ENCODE measurements at places on chromosomes 3 and 15. TPM values are rescaled to one million over a fixed set of nuclear protein-coding genes. Genes with fewer than 3 reads are reported as not detected.

DNA sequence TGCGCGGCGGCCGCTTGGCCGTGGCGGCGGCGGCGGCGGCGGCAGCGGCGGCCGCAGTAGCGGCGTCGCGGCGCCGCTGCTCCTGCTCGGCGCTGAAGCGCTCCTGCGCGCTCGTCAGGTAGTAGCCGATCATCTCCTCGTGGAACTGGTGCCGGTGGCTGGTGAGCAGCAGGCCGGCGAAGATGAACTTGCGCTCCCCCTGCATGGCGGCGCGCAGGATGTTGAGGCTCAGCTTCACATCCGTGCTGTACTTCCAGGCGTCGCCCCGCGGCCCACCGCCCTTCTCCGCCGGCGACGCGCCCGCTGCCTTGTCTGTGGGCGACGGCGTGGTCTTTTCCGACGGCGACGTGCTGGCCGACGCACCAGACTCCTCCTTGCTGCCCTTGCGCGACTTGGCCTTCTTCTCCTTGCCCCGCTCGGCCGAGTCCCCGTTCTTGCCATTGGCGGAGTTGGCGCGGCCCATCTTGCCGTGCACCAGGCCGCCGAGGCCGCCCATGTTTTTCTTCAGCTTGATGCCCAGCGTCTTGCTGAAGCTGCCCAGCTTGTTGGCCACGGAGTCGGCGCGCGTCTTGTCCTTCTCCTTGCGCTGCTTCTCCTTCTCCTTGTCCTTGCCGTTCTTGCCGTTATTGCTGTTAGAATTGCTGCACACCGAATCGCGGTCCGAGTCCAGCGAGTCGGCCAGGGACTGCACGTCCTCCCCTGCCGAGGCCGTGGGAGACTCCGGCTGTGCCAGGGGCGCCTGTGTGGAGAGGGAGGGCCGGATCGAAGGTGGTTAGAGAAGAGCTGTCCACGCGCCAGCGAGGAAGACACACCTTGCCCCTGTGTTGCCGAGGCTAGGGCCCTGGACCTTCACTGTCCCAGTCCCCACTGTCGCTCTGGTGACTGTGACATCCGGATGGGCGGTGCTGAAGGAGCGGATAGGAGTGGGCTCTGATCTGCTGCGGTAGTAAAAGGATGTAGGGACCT lies 157.6 kb downstream of the KLF13 start:
- peak overlapping the region; percentile 68 for H3K4me3 ChIP-seq
- H3K36me3 ChIP-seq: peaks cover 8% of the 10 kb centered on the region
- DNase-seq: peak; percentile 48
- no peak overlapping the region for H3K27ac ChIP-seq

The TRIM42 gene
- not detected for total RNA-seq

GRCh38 chr15:58748852-58749531 lies 515 bp downstream of the ADAM10 start:
- peak overlapping the region; percentile 99 for H3K4me3 ChIP-seq
- peak overlapping the region; percentile 98 for H3K27ac ChIP-seq

The SCN11A gene
- 0.27 TPM for total RNA-seq

- no peaks in the 10 kb centered on the region for H3K27me3 ChIP-seq
- peaks cover 68% of the 10 kb centered on the region for H3K4me1 ChIP-seq
- peak overlapping the region; percentile 62 for H3K27ac ChIP-seq
- no peak for DNase-seq
These were observed 42.1 kb downstream of the MAGI1 start for GRCh38 chr3:65996589-65996988.

The EIF5A2 gene
- total RNA-seq: 7.7 TPM

The CCRL2 gene
- total RNA-seq: not detected

- no peak overlapping the region for H3K4me3 ChIP-seq
- no peaks in the 10 kb centered on the region for H3K4me1 ChIP-seq
- no peaks in the 10 kb centered on the region for H3K27me3 ChIP-seq
- no peak overlapping the region for H3K27ac ChIP-seq
- no peak for DNase-seq
These were observed 887.8 kb downstream of the MCTP2 start for GRCh38 chr15:95119041-95119610.

GRCh38 chr3:72432246-72432645 lies 416.0 kb downstream of the SHQ1 start:
- H3K27ac ChIP-seq: peak overlapping the region; percentile 10
- H3K36me3 ChIP-seq: 0 out of 2 replicates have a peak, but pooled peaks cover 6% of the 10 kb centered on the region
- peaks cover 47% of the 10 kb centered on the region for H3K4me1 ChIP-seq

- peaks cover 34% of the 10 kb centered on the region for H3K4me1 ChIP-seq
- H3K36me3 ChIP-seq: no peaks in the 10 kb centered on the region
- H3K27ac ChIP-seq: no peak overlapping the region
- H3K4me3 ChIP-seq: no peak overlapping the region
- DNase-seq: no peak
These were observed 201.8 kb downstream of the ABHD5 start for GRCh38 chr3:43892526-43892925.

The TTLL13 gene
- 0.18 TPM for total RNA-seq

The TUSC2 gene
- 34.7 TPM for total RNA-seq

- DNase-seq: no peak
- no peak overlapping the region for H3K4me3 ChIP-seq
- no peak overlapping the region for H3K27ac ChIP-seq
- no peaks in the 10 kb centered on the region for H3K27me3 ChIP-seq
These were observed 3.8 kb upstream of the SLMAP start for GRCh38 chr3:57752307-57752706.

GRCh38 chr3:21059404-21059803 lies 691.6 kb downstream of the ZNF385D start:
- no peak overlapping the region for H3K4me3 ChIP-seq
- H3K4me1 ChIP-seq: no peaks in the 10 kb centered on the region
- no peaks in the 10 kb centered on the region for H3K27me3 ChIP-seq
- no peak overlapping the region for H3K27ac ChIP-seq
- DNase-seq: no peak

- DNase-seq: no peak
- no peaks in the 10 kb centered on the region for H3K36me3 ChIP-seq
- peaks cover 41% of the 10 kb centered on the region for H3K4me1 ChIP-seq
- peak overlapping the region; percentile 98 for H3K4me3 ChIP-seq
- no peaks in the 10 kb centered on the region for H3K27me3 ChIP-seq
These were observed 2.7 kb downstream of the IGF1R start for GRCh38 chr15:98651036-98651481.

GRCh38 chr3:12724794-12725193 lies 34.3 kb downstream of the TMEM40 start:
- H3K4me1 ChIP-seq: no peaks in the 10 kb centered on the region
- H3K27ac ChIP-seq: no peak overlapping the region
- H3K4me3 ChIP-seq: no peak overlapping the region
- H3K27me3 ChIP-seq: peaks cover 4% of the 10 kb centered on the region
- no peak for DNase-seq
- H3K36me3 ChIP-seq: no peaks in the 10 kb centered on the region

DNA sequence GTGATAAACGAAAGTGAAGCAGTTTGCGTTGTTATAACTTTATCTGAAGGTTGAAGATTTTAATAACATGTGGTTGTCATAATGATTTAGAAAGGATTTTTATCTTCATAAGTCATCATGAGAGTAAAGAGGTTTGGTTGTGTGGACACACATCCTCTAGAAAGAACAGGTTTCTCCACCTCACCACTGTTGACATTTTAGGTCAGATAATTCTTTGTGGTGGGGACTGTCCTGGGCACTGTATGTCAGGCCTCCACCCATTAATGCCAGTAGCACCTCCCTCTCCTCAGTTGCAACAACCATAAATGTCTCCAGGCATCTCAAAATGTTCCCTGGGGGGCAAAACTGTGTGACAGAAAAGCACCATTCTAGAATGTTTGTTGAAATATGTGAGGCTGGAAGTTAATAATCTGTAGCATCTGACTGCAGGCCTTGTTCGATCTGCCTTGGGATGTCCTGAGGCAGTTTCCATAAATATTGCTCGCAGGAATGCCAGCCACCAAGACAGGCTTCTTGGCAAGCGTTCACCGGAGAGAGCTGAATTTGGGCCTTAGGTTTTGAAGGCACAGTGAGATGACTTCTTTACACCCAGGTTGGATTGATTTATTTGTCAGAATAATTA lies 100.1 kb downstream of the ADAMTSL3 start:
- H3K4me3 ChIP-seq: no peak overlapping the region
- DNase-seq: no peak
- no peaks in the 10 kb centered on the region for H3K4me1 ChIP-seq
- peaks cover 22% of the 10 kb centered on the region for H3K36me3 ChIP-seq

DNA sequence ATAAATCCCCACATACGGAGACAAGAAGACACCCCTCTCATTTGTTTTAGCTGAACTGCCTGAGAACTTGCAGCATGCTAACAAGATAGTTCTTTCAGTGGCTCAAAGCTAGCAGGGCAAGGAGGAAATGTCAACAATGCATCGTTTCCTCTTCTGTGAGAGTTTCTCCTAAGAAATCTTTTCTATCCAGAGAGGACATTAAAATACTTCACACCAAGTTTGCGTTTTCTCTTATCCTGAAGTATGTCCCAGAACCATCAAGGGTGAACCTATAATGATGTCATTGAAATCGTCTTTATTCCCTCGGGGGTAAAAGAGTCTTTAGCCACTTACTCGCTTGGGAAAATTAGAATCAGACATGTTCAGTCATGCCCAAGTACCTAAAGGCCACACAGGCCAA lies 541.7 kb upstream of the MDFIC2 start:
- no peak overlapping the region for H3K4me3 ChIP-seq
- H3K36me3 ChIP-seq: no peaks in the 10 kb centered on the region
- no peak for DNase-seq
- no peaks in the 10 kb centered on the region for H3K27me3 ChIP-seq

- no peak for DNase-seq
- no peak overlapping the region for H3K4me3 ChIP-seq
- 0 out of 2 replicates have a peak, but pooled peaks cover 3% of the 10 kb centered on the region for H3K4me1 ChIP-seq
- H3K27me3 ChIP-seq: no peaks in the 10 kb centered on the region
- H3K36me3 ChIP-seq: no peaks in the 10 kb centered on the region
These were observed 66.6 kb downstream of the ARPP21 start for GRCh38 chr3:35705904-35706303.

DNA sequence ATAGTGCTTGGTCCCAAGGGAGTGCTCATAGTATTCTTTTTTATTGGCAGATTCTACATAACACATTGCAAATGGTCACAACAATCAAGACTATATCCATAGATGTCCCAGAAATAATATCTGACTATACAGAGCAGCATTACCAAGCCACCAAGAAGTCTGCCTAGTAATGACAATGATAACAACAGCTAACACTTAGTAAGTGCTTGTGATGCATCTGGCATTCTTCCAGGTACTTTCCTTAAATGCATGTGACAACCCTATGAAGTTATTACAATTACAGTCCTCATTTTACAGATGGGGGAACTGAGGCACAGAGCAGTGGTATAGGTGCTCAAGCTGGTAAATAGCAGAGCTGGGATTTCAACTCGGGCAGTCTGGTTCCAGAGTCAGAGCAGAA lies 49.6 kb upstream of the ICE2 start:
- no peaks in the 10 kb centered on the region for H3K36me3 ChIP-seq
- DNase-seq: no peak
- 0 out of 2 replicates have a peak, but pooled peaks cover 2% of the 10 kb centered on the region for H3K4me1 ChIP-seq
- H3K27ac ChIP-seq: no peak overlapping the region

The MUC4 gene
- total RNA-seq: 2.3 TPM

The CCK gene
- total RNA-seq: 0.50 TPM

DNA sequence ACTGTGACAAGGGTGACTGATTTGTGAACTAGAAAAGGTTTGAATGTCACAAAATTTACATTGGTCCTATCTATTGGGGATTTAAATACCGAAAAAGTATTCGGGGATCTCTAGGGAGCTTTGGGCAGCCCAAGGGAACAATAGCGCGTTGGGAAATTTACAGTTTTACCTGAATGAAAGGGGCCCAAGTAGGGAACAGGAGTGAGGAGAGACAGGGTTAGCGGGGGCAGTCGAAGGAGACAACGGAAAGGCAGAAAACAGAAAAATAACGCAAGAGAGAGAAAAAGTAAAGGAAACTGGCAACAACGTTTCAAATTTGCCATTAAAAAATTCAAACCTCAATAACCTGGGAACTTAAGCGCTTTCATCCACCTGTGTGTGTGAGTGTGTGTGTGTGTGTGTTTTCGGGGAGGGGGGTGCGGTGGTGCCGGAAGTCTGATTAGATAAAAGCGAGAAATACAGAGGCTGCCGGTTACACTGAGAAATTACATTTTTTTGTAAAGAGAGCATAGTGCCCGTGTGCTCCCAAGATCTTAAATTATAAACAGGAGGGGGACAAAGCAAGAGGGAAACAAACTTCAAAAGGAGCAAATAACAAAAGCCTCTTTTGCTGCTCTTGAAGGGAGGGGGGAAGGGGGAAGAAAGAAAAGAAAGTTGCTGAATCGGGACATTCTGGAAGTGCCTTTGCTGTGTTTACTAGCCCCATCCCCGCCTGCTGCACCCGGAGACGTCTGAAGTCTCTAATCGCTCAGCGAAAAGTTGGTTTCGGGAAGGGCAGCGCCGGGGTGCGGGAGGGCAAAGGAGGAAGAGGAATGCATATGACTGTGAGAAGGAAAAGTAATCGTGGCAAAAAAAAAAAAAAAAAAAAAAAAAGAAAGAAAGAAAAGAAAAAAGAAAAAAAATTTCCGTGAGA lies 721 bp upstream of the ZIC1 start:
- peak overlapping the region; percentile 89 for H3K27ac ChIP-seq
- peak overlapping the region; percentile 91 for H3K4me3 ChIP-seq
- DNase-seq: peak; percentile 65
- peaks cover 100% of the 10 kb centered on the region for H3K27me3 ChIP-seq
- peaks cover 78% of the 10 kb centered on the region for H3K4me1 ChIP-seq

The MAP6D1 gene
- 6.3 TPM for total RNA-seq

The SPINT1 gene
- 144 TPM for total RNA-seq

DNA sequence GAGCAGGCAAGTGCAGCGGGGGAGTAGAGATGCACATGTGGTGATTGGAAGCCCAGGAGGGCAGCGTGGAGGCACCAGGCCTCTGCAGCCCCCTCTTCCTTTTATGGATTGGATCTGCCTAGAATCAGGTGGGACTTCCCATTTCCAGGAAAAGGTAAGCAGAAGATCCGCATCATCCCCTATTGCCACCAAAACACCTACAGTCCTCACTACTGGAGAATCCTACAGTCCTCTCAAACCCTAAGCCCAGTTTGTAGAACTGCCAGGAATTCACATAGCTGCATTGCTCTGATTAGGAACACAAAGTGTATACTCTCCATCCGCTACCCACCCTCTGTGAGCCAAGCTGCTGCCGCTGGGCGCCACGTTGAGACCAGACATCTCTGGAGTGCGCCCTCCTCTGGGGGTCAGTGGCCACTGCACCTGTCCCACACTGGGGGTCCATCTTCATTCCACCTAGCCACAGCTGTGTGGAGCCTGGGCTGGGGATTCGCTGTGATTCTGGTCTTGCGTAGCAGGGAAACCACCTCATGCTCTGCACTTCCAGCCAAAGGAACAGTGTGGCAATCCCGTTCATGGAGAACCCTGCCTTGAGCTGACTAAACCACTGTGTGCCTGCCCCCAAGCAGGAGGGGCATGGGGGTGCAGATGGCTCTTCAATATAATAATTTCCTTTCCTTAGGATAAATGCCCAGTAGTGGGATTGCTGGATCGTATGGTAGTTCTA lies 88.9 kb upstream of the PTX3 start:
- H3K27ac ChIP-seq: no peak overlapping the region
- H3K36me3 ChIP-seq: peaks cover 5% of the 10 kb centered on the region
- peak; percentile 89 for DNase-seq
- no peaks in the 10 kb centered on the region for H3K27me3 ChIP-seq

The XYLB gene
- total RNA-seq: 4.1 TPM

DNA sequence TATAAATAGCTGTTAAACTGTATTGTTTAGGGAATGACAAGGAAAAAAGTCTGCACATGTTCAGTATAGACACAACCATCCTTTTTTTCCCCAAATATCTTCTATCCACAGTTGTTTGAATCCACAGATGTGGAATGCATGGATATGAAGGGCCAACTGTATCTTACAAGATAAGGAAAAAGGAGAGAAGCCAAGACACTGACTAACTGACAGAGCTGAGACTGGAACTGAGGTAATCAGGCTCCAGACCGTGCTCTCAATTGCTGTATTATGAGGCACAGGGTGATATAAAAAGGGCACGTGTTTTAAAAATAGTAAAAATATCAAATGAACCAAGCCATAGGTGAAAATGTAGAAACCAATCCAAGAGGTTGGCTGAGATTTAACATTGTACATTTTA lies 49.0 kb downstream of the DHX36 start:
- DNase-seq: no peak
- peaks cover 74% of the 10 kb centered on the region for H3K36me3 ChIP-seq

The TEX9 gene
- 12.2 TPM for total RNA-seq

Measured in WTC11 (cell line).